ENCODE measurements at places on chromosomes 6 and 20.

DNA sequence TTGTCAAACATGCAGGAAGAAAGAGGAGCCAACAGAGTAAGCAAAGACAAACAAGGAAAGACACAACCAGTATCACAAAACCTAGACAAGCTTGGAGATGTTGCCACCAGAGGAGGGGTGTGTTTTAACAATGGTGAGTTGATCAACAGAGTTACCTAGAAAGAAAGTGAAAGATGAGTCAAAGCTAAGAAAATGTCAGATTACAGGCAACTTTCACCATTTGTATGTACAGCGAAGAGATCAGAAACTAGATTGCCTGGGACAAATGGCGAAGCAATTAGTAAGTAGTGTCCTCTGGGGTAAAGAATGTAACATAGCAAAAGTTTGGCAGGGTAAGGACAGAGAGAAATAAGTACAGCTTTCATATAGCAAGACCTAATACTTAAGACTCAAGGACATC is 51.6 kb upstream of the POU3F2 start:
- no peak for DNase-seq

DNA sequence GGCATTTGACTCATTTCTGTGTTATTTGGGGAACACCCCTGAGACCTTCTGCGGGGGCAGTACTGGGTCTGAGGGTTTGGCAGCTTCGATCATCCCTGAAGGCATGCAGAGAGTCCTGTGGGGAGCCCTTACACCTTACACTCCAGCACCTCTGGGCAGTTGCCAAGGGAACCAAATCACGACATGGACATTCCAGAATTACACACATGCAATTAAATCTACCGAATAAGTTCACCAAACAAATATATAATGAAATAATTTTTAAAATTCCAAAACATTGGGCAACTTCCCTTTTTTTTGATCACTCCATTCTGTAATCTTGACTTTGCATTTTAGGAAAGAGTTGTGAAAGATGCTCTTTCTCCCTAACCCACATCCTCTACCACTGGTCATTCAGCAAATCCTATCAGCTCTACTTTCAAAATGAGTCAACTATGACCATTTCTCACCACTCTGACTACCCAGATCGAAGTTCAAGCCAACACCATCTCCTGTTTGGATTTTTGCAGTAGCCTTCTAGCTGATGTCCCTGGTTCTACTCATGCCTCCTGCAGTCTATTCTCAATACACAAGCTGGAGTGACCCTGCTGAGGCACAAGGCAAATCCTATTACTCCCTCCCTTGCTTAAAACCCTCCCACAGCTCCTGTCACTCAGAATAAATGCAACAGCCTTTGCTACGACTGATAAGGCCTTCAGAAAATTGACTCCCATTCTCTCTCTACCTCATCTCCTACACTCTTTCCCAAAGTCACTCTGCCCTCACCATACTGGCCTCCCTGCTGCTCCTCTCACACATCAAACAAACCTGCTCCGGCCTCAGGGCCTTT is 533.3 kb downstream of the HACE1 start:
- DNase-seq: no peak

DNA sequence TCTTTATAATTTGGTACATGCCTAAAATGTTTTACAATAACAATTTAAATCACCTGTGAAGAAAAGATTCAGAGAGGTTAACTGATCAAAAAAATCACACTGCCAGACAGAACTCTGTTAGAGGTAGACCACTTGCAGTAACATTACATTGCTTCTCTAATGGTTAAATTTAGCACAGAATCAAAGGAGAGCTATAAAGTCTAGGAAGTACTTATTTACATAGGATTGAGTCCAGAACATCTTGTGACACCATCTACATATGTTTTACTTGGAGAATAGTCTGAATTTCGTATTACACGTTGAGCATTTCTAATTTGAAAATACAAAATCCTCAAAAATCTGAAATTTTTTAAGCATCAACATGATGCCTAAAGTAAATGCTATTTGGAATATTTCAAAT is 17.2 kb upstream of the TBC1D20 start:
- no peak for DNase-seq

- no peak for DNase-seq
Measured at GRCh38 chr6:10526156-10526555, 5.0 kb downstream of the GCNT2 start.

GRCh38 chr20:7214081-7214740 is 446.7 kb downstream of the BMP2 start:
- no peak for DNase-seq

DNA sequence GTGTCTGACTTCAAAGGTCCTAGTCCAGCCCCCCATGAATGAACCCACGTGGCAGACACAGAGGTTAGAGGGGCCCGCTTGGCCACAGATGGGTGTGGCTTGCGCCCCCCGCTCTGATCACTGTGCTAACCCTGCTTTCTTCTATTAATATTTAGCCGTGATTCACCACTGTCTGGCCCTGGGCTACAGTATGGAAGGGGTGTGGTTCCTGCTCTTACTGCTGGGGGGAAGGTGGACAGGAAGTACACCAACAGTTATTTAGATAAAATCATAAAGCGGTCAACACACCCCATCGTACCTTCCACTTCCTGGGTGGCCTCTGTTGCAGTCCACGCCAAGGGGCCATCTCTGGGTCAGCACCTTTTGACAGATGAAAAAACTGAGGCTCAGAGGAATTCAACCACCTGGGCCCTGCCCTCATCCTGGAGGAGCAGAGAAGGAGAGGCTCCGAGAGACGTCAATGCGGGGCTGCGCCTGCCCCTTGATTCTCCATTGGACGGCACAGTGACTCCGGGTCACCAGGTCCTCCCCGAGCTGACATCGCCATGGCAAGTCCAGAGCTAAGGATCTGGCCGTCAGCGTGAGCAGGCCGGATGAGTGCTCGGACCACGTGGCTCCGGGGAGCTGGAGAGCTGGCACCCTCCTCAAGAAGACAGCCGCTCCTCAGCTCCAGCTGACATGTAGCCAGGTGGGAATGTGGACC is 206.3 kb downstream of the PREX1 start:
- no peak for DNase-seq

DNA sequence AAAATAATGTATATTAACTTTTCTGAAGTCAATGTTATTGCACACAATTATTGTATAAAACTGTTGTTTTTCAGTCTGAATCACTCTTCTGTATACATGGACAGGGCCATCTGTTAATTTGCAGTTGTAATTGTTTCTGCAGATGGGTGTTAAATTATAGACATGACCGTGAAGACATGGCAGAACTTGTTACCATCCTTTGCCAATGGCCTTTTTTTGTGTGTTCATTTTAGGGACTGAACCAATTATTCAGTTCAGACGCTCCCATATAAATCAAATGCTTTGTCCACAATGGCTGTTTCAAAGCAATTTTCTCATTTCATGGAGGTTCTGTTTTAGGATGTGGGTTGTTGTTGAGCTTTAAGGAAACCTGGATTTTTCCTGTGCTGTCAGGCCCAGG is 533.7 kb downstream of the DOK5 start:
- DNase-seq: no peak

GRCh38 chr6:111894272-111894671 is 21.0 kb upstream of the FYN start:
- no peak for DNase-seq

DNA sequence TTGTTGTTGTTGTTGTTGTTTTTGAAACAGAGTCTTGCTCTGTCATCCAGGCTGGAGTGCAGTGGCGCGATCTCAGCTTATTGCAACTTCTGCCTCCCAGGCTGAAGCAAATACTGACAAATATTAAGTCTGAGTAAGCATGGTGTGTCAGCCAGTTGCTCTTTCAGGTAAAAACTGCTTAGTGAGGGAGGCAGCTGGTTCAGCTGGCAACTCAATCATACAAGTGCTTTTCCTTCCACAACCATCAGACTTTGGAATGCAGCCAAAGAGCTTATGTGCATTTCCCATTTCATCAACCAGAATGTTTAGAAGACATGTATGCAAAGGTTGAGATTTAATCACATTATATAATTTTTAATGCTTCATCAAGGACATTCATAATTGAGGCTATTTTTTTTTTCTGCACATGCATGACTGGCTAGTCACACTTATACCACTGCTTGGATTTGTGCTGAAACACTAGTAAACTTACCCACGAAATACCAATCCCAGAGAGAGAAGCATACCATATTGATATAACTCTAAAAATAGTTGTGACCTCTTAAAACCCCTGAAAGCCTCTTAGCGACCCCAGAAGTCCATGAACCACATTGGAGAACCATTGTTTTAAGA is 56.0 kb downstream of the CLIC5 start:
- no peak for DNase-seq
